ENCODE measurements at places on chromosomes 7 and 10. TPM values are rescaled to one million over a fixed set of nuclear protein-coding genes. Genes with fewer than 3 reads are reported as not detected.

SCIN gene
- not detected for total RNA-seq

RAPGEF5 gene
- total RNA-seq = 68.0 TPM

DNA sequence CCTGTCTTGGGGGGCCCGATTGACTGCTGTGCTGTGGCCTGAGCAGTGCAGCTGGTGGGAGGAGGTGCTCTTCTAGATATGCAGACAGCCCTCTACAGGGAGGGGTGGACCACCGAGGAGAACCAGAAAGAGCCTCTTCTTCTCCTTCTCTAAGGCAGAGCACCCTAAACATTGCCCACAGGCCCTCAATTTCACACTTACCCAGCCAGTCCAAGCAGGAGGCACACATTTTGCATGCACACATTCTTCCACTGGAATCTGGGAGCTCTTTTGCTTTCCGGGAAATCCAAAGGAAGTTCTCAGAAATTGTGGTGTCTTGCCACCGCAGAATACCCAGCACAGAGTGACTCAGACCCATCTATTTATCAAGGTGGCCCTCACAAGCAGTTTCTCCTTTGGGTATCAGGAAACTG lies 45.8 kb downstream of the EEPD1 start:
- no peak overlapping the region for H3K4me3 ChIP-seq
- no peaks in the 10 kb centered on the region for H3K36me3 ChIP-seq
- no peak overlapping the region for H3K27ac ChIP-seq

DNA sequence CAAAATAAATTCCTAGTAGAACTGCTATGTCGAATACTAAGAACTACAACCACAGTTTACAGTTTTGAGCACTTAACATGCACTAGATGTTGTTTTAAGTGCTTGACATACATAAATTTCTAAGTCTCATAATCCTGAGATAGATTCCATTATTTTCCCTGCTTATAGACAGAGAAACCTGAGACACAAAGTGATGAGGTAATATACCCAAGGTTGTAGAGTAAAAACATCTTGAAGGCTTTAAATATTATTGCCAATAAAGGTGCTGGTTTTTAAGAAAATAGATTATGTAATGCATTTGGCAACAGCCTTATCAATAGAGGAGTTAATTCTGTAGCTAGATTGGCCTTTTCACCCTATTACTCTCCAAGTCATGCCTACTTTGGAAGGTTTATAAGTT lies 48.2 kb downstream of the PLEKHA8 start:
- H3K4me3 ChIP-seq = no peak overlapping the region
- no peak overlapping the region for H3K27ac ChIP-seq
- DNase-seq = no peak
- H3K4me1 ChIP-seq = peaks cover 8% of the 10 kb centered on the region

DNA sequence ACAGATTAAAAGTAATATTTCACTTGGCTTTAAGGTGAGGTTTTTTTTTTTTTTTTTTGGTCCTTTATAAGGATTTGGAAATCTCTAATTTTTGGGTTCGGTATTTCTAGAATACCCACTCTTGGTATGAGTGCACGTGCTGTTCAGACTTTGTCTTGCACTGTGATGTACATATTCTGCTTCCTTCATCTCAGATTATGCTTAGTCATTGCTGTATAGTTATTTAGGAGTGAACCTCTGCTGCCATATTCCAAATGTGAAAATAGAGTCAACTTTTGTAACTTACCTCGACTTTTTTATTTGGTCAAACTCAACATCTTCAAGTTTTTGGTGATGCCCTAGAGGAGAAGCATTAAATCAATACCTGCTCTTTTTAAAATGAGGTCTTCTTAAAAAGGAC lies 40.1 kb upstream of the HBP1 start:
- no peak overlapping the region for H3K4me3 ChIP-seq
- no peaks in the 10 kb centered on the region for H3K4me1 ChIP-seq
- no peaks in the 10 kb centered on the region for H3K27me3 ChIP-seq
- no peak overlapping the region for H3K27ac ChIP-seq
- no peaks in the 10 kb centered on the region for H3K36me3 ChIP-seq
- DNase-seq = no peak

GRCh38 chr10:62582804-62583208 lies 208.6 kb downstream of the ZNF365 start:
- no peaks in the 10 kb centered on the region for H3K4me1 ChIP-seq

DNA sequence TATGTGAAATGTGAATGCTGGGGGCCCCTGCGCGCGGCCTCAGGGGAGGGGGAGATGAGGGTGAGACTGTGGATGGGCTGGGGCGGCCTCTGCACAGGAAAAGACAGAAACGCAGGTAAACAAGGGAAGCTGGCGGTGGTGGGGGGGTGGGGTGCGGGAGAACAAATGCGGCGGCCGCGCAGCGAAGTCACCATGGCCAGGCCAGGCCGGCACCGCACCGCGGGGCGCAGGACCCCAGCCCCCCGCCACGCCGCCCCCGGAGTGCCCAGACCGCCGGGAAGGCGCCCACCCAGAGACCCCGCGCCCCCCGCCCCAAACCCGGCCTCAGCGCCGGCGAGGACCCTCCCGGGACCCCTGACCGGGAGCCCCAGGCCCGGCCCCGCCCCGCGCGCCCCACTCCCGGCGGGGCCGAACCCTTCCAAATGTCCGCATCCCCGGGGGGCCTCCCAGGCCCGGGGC lies 14.5 kb upstream of the DNAAF5 start:
- H3K4me3 ChIP-seq = no peak overlapping the region
- H3K36me3 ChIP-seq = no peaks in the 10 kb centered on the region
- no peaks in the 10 kb centered on the region for H3K27me3 ChIP-seq
- no peak for DNase-seq
- no peak overlapping the region for H3K27ac ChIP-seq
- peaks cover 6% of the 10 kb centered on the region for H3K4me1 ChIP-seq

GRCh38 chr7:70178211-70178610 lies 579.9 kb downstream of the AUTS2 start:
- H3K4me1 ChIP-seq = no peaks in the 10 kb centered on the region
- H3K36me3 ChIP-seq = no peaks in the 10 kb centered on the region
- H3K4me3 ChIP-seq = no peak overlapping the region
- DNase-seq = no peak
